HuH-7 (cell line): ENCODE measurements at places on chromosomes 7 and 10.

GRCh38 chr7:111942450-111943081, 263.6 kb downstream of the DOCK4 start:
- DNase-seq = no peak

- no peak for DNase-seq
These were observed at the start of gene PLXDC2 for GRCh38 chr10:19816411-19817230. TSS of gene PLXDC2 (plus strand) at chr10:19816432.

- DNase-seq = no peak
These were observed 55.9 kb upstream of the AHR start for GRCh38 chr7:17242504-17242903.

- DNase-seq = no peak
These were observed 102.6 kb downstream of the VIPR2 start for GRCh38 chr7:159042103-159042502.

DNA sequence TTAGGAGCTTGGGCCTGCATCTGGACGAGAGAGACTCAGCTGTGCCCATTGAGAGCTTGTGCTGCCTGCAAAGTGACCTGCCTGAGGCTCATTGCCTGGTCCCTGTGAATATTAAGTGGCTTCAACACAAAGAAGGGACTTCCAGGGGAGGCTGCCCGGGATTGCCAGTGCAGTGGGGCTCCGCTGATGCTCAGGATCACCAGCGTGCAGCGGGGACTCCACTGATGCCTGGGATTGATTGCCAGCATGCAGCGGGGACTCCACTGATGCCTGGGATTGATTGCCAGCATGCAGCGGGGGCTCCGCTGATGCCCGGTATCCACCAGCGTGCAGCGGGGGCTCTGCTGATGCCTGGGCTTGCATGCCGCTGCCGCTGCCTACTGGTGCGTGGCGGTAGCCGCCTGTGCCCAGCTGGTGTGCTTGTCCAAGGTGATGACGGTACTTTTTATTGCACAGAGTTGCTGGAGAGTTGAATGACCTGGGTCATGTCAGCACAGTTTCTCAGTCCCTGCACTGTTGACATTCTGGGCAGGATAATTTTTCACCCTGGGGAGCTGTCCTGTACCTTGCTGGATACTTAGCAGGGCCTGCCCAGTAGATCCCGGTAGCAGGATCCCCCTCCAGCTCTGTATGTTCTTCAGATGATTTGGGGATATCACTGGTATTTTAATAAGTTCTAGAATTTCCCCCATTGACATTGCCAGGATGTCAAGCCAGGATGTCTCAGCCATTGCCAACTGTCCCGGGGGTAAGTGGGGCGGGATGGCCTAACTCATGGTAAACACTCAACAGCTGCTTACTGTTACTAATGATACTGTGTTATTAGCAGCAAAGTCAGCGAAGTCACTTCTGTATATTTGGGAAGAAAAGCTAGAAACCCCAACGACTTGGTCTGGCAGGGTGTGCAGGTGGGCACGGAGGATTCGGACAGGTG, 13.0 kb downstream of the DOCK1 start:
- no peak for DNase-seq

DNA sequence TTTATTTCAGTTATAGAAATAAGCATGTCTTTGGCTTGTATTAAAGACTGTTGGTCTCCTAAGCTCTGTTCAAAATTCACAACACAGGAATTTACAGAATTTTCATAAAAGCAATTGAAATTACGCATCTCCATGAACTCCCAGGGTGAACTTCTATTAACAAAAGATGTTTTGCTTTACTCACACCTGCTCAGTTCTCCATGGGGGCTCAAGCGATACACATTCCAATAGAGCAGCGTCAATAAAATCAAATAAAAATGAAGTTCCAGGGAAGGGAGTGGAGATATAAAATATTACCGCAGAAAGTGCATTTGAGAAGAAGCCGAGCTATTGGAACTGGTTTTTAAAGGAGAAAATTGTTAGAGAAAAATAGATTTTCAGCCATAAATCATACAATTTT, 41.5 kb upstream of the ZNF438 start:
- no peak for DNase-seq

GRCh38 chr10:49751216-49751615, 10.9 kb downstream of the OGDHL start:
- DNase-seq = no peak

DNA sequence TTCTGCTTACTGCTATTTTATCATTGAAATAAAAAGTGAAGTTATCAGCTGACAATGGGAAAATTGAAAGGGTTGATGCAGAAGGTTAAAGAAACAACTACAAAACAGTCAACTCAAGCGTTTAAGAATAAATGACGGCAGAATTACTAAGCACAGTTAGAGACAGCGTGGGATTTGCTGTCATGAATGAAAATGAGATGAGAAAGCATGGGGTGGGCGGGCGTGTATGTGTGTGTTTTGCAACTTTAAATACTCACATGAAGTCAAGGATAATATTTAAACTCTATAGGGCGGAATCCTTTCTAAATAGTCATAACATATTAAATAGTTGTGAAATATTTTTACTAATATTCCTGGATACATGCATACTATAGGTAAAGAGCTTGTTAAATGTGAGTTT, 450.8 kb downstream of the ETV1 start:
- no peak for DNase-seq

DNA sequence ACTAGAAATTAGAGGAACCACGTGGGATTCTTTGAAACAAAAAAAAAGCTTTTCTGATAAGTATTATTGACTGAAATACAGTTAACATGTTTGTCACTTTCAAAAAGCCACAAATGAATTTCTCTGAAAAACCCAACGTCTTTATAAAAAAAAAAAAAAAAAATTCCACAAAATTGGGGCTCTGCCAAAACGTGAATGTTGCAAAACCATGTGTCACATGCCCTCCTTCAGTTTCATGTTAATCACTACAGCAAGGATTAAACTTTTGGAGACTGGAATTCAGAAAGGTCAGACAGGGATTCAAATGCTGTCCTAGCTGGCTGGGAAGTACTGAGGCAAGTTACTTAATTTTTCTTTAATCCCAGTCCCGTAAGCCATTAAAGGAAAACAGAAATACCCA, 278.0 kb upstream of the KLF14 start:
- DNase-seq = no peak

DNA sequence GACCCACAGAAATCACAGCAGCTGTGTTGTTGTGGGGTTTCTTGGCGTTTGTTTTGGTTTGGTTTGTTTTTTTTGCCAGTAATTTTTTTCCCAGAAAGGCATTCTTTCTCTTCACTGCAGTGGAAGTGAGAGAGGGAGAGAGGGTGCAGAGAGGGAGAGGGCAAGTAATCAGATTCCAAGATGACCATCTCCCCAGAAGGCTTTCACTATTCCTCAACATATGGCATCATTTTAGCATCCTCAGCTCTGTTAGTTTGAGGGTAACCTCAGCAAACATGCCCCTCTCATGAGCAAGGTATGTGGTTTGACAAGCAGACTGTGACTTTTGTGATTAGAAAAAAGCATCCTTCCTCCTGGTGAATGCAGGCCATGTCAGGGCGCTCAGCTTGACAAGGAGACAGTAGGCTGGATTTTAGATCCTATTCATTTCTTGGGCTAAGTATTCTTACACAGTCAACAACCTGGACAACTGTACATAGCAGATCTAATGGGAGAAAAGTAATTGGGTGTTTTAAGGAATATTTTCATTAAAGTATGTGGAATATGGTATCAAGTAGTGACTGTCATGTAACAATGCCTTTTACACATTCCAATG, 86.3 kb upstream of the PIK3CG start:
- DNase-seq = no peak
